ENCODE measurements at places on chromosomes 16 and 17.

DNA sequence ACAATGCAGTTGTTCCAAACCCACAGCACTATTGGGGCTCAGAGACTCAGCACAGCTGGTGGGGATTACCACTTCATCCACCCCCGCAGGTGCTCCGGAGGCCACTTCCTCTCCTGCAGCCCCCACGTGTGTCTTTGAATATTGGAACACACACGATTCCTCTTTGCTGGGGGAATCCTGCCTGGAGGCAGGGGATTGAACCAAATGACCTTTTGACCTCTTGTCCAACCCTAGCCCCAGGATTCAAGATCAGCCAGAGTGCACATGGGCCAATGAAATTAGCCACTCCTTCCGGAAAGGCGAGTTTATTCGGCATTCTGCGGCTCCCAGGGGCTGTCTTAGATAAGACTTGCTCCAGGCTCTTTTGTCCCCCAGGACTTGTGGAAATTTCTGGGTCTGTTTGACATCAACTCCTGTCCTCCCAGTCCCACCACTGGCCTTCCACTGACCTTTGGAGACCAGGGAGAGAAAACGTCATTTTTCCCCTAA is 350.2 kb downstream of the FOXL1 start:
- no peak for DNase-seq

GRCh38 chr17:81253358-81254131 is 14.4 kb downstream of the NDUFAF8 start:
- no peak for DNase-seq

GRCh38 chr17:57545731-57546342 is 199.3 kb downstream of the CCDC182 start:
- DNase-seq: no peak

GRCh38 chr16:70737377-70738082 is 51.7 kb upstream of the MTSS2 start:
- DNase-seq: peak; percentile 82

GRCh38 chr16:57516176-57516725 is 20.1 kb downstream of the CCDC102A start:
- no peak for DNase-seq

DNA sequence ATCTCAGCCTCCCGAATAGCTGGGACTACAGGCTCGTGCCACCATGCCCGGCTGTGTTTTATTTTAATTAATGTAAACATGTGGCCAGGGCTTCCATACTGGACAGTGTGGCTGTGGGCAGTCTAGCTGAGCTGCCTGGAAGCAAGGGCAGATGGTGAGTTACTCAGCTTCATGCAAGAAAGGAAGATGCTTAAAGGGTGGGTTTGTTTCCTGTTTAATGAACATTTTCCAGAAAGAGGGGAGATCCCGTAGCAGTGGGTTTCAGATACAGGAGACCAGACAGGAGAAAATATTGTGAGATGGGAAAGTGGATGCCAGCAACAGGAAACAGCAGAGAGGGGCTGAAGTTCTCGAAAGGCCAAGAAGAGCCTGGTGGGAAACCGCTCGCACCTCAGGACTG is 7.3 kb downstream of the MAPK8IP3 start:
- DNase-seq: no peak

- no peak for DNase-seq
These were observed 285.8 kb downstream of the WWOX start for GRCh38 chr16:78385086-78385805.

DNA sequence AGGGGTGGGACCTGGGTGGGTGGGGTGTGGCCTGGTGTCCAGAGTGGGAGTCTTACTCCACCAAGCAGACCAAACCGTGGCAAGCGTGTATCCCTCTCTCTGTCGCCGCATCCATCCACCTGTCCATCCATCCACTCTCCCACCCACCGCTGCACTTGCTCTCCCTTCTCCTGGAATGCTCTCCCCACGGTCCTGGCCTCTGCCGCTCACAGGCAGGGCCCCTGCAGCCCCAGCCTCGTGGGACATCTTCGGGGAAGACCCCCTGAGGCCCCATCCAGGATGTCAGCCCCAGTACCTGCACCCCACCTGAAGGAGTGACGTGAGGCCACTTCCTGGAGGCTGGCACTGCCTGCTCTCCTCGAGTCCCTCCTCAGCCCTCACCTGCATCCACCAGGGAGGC is 189.5 kb upstream of the GSE1 start:
- DNase-seq: peak; percentile 42

DNA sequence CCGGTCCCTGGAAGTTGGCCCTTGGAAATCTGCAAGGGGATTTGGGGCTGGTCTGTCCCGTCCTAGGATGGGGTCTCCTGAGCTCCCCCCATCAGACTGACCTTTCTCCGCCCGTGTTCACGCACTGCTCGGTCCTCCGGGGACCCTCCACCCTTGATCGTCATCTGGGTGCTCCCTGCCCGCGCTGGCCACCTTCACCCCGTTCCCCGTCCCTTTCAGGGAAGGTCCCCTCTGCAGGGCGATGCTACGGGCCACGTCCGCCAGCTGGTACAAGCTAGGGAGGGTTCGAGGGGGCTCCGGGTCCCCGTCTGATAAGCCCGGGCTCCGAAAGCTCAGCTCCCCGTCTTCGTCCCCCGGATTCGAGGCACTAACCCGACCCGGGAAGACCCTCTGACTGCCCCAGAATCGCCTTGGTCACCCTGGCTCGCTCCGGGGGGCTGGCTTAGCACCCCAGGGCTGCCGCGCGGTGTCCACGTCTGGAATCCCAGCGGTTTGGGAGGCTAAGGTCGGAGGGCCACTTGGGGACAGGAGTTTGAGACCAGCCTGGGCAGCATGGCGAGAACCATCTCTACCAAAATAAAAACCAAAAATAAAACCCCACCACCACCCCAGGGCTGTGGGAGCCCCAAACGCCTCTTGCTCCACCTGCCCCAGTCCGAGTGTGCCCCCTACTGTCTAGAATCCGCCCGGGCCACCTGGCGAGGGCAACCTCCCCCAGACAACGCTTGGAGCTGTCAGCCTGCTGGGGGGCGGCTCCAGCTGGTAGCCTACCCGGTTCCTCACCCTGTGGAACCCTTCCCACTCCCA is 1.1 kb upstream of the SLC43A2 start:
- DNase-seq: peak; percentile 88

GRCh38 chr17:61451538-61452300 is 503 bp upstream of the TBX4 start:
- DNase-seq: no peak

GRCh38 chr16:50744881-50745280 is 3.0 kb downstream of the CYLD start:
- no peak for DNase-seq

GRCh38 chr17:78234261-78234865 is 2.9 kb downstream of the TMEM235 start:
- DNase-seq: no peak

DNA sequence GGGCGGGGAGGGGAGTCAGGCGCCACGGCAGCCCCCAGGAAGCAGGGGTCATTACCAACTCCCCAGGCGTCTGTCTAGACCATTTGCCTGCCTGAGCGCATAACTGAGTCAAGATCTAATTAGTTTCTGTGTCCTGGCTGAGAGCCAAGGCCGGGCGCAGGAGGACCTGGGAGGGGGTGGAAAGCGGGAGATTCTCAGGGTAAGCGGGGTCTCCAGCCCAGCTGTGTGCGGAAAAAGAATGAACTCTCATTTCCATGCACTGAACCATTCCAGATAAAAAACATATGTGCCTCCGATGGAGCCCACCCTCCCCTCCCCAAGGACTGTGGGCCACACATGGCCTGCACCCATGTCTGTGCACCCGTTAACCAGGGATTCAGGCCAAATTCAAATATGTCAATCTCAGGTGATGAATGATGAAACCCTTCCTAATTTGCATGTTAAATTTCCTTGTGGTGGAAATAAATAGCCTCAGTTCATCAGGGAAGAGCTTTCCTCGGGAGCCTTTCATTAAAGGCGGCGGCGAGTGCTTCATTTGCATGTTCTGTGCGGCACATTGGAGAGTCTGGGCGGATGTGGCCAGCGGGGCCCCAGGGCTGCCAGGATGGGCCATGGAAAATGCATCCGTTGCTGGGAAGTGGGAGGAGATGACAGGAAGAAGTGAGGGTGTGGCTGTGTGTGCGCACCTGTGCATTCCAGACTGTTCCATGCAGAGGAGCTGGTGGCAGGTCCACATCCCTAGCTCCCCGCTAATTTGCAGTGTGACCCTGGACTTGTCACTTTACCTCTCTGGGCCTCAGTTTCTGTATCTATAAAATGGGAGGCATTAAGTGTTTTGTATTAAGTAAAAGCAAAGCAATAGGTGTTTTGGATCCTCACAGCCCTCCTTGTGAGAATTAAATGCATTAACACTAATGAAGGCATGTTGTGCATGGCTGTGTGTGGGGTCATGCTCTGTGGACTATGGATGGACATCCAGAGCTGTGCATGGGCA is 151.1 kb downstream of the SDK2 start:
- DNase-seq: no peak

DNA sequence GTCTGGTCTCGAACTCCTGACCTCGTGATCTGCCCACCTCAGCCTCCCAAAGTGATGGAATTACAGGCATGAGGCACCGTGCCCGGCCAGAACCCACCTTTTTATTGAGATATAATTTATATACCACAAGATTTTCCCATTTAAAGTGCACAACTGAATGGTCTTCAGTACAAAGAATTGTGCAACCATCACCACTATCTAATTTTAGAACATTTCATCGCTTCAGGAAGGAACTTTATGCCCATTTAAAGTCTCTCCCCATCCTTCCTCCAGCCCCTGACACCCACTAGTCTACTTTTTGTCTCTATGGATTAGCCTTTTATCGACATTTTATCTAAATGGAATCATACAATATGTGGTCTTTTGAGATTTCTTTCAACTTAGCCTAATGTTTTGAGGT is 25.4 kb upstream of the HELZ start:
- no peak for DNase-seq

DNA sequence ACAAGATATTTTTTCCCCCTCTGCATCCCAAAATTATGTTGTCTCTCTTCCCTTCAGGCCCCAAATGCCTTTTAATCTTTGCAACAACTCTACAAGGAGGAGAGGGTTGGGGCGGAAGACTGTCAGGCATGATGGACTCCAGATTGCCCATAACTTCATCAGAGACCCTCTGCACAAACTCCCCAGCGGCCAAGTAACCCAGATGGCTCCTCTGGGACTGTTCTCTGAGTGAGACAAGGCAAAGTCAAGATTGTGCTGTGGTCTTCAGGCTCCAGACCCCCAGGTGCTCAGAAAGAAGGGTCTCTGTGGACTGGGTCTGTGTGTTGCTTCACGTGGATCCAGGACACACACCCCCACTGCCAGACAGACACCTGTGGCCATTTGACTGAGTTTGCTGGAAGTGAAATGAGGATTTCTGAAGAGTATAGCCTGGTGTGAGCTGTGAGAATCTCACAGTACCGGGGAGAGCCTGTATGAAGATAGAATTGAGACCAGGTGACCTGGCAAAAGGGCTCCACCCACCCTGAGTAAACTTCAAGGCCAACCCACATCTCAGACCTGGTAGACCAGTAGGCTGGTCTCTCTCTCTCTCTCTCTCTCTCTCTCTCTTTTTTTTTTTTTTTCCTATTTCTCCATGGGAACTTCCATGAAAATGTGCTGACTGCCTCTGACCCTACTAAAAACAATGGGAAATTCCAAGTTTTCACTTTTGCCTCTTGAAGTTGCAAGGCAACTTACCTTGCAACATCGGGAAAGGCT is 354.1 kb downstream of the SOX9 start:
- DNase-seq: no peak

- no peak for DNase-seq
These were observed 935 bp downstream of the USP32 start for GRCh38 chr17:60390925-60391470.

DNA sequence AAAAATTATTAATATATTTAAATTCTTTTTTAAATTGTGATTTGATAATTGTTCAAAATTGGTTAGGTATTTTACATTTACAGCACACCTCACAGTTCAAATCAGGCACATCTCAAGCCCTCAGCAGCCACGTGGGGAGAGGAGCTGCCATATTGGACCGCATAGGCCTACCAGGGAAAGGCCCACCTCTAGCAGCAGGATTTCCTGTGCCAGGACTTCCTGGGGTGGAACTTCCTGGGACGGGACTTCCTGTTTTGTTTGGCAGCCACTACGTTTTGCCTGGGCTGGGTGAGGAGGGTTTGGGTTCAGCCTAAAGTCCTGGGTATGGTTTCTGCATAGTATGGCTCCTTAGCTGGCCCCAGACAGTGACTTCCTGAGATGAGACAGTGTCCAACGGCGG is 298.5 kb upstream of the FOXF1 start:
- DNase-seq: peak; percentile 9
